NCI-H1048 (cell line): ENCODE measurements at places on chromosomes 6 and 20.
A peak's percentile ranks its signal among the peaks of the same experiment; 100 is the strongest.

DNA sequence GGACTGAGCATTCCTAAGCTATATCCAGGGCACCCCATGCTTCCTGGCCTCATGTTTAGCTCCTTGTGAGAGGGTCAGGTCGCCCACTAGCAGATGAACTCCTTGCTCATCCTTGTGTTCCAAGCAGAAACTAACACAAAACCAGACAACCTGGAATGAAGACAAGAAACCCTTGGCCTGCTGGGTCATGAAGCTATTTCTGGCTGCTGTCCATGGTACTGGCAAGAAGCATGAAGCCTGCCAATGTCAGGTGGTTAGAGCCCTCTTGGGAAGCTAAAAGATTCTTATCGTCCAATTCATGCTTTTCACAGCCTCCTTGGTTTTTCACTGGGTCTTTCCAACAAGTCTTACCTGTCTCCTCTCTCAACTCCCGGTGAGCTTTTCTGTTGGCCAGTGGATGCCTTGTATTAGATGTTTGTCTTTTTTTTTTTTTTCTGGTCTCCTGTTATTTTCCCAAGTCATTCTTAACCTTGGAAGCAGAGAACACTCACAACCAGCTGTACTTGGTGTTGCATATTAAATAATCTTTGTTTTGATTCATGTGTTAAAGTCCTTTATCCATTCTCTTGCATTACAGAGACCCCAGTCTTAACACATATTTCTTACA is 180.3 kb downstream of the ANKRD60 start:
- no peak for DNase-seq

DNA sequence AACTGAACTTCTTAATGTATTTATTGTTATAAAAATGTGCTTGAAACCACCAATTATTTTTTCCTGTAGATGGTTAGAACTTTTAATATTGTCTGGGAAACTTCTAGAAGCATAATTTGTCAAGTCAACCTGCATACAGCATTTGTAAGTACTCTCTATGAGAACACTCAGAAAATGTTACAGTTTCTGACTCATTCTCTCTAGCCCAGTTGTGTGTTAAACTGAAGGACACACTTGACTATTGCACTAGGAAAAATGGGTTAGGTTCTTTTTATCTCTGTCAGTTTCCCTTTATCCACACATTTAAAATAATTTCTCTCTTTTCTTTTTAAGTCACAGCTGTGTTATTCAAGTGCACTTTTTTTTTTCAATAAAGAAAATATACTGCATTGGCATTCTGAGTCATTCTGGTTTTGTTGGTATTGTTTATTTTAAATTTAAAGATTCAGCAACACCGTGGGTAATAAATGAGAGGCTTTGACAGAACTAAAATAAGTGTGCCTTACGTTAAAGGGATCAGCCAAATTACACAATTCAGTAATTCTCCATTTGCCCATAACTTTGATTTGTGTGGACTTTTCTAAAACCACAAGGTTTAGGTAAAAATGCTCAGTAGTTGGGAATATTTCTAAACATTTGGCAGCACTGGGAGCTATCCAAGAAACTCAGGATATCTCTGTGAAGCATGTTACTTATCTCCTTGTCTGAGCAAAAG is 50.7 kb downstream of the OPN5 start:
- DNase-seq = no peak

- no peak for DNase-seq
These were observed 41.3 kb upstream of the HFE start for GRCh38 chr6:26045928-26046368.

DNA sequence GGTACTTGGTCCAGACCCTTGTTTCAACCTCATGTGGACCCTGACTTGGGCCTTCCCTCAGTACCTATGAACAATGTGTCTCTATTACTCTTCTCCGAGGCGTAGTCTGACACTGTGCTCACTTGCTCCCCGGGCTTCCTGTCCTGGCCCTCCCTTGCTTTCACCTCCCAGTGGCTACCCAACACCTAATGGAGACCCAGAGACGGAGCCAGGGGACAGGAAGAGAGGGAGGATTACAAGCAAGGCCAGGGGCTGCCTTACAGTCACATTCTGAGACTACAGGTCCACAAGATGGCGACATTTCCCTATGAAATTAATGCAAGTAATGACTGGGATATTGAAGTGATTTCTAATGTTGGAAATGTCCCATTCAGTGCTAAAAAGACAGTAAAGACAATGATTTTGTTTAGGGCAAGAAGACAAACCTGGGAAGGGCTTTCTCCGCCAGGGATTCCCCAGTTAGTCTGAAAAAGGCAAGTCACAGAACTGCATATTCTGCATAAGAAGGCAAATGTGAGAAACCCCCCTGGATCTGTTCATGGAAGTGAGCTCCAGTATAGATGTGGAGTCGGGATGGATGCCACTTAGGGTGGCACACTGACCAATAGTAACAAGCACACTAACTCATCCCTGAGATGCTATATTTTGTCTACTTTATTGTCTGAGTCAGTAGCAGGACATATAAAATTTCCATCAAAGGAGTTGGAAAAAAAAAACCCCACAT is 44.0 kb upstream of the ZBTB24 start:
- DNase-seq = peak; percentile 26

- no peak for DNase-seq
These were observed 12.0 kb downstream of the KCNK5 start for GRCh38 chr6:39217177-39217864.

- no peak for DNase-seq
These were observed 56.2 kb upstream of the NHSL1 start for GRCh38 chr6:138555421-138555988.

DNA sequence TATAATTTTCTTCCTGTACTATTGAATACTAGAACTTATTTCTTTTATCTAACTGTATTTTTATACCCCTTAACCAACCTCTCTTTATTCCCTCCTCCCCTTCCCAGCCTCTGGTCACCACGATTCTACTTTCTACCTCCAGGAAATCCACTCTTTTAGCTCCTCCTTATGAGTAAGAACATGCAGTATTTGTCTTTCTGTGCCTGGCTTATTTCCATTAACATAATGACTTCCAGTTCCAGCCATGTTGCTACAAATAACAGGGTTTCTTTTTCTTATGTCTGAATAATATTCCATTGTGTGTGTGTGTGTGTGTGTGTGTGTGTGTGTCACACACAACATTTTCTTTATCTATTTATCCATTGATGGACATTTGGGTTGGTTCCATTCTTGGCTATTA is 152.3 kb upstream of the OLIG3 start:
- no peak for DNase-seq

- DNase-seq = no peak
These were observed 44.5 kb downstream of the EDN1 start for GRCh38 chr6:12334526-12335130.

- no peak for DNase-seq
These were observed 133.4 kb downstream of the MYB start for GRCh38 chr6:135314543-135314942.

GRCh38 chr20:10228330-10228729 is 9.7 kb downstream of the SNAP25 start:
- DNase-seq = no peak

GRCh38 chr6:158256746-158257424 is 55.4 kb upstream of the TULP4 start:
- DNase-seq = no peak

DNA sequence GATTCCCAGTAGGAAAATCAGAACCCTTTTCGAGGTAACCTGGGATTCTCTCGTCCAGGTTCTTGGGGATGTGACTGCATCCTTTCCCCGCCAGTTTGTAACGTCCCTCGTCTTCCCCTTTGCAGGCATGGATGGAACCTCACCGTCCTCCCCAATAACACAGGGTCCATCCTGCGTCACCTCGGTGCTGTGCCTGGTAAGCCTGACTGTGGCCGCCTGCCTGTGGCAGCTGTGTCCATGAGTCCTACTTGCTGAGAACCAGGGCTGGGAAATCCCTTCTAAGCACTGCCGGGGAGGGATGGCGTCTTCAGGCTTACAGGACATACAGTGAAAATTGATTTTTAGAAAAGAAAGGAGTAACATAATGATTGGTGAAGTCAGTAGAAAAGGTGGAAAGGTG is 155.6 kb downstream of the DTNBP1 start:
- DNase-seq = no peak

DNA sequence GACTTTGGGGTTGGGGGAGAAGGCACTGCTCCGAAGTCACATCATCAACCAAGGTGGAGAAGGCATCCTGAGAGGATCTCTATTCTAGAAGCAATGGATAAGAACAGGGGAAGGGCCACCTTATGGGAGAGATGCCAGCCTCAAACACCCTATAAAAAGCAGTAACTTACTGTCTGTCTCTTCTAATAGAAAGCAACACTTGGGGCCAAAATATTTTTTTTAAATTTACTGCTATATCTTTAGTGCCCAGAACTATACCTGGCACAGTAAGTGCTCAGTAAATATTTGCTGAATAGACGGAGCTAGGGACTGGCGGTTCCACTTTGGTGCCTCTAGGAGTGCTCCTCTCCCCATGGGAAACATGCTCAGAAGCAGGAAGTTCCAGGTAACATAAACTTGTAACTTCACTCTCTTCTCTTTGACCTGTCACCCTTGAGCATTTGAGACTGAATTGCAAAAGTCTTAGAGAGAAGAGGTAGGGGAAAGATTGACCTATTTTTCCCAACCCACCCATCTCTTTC is 807 bp upstream of the OTOR start:
- no peak for DNase-seq

DNA sequence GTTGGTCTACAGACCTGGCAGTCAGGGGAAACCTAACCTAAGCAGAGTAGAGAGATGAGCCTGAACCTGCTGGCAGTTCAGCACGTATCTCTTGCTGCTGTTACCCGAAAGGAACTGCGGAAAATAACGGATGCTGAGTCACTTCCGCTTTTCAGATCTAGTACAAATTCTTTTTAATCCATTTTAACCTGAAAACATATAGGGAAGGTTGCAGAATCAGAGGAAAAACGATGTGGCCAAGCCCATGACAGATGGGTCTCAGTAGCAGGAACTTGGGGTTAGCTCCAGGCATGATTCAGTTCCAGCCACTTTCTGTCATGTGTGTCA is 351.9 kb upstream of the PRND start:
- no peak for DNase-seq

GRCh38 chr6:69138893-69139494 is 503.9 kb downstream of the ADGRB3 start:
- DNase-seq = no peak

DNA sequence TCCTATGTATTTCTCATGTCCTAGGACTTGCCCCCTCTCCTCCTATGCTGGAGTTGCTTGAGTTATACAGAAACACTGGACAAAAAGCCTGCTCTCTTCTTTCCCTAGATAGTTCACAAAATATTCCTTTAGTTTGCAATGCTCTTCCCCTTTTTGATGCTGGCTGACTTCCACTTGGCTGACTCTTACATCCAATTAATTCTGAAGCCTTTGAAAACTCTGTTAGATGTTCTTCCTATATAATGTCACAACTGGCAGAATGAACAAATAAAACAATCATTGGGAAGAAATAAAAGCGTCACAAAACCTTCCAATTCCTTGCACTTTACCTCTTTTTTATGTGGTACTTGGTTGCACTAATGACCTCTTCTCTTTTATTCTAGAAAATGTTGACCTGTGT is 253.8 kb upstream of the CITED2 start:
- no peak for DNase-seq

DNA sequence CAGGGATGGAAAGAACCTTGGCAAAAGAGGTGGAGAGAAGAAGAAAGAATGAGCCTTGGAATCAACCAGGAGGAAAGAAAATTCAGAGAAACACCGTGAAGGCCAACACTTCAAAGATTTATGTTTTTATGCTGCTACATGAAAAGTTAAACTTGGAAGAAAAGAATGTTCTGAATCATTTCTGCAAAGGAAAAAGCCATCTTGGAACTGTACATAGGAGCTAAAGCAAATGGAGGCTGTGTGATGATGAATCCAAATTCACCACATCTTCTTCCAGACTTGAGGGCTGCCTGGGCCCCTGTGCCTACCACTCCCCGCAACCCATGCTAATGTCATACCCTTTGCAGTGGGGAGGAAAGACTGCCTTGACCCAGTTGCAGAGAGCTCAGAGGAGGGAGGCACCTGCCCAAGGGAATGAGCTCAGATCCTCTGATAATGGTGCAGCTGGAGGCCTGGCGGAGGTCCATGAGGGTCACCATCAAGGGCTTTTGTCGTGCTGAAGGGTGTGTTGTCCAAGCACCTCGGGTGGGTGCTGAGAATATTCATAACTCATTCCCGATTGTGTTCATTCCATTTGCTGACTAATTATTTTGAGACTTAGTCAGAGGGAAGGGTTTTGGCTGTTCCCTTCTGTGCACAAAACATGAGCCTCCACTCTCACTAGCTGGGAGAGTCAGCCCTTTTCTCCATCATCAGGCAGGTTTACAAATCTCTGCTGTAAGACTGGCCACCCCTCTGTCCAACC is 245.8 kb upstream of the JAG1 start:
- DNase-seq = no peak

DNA sequence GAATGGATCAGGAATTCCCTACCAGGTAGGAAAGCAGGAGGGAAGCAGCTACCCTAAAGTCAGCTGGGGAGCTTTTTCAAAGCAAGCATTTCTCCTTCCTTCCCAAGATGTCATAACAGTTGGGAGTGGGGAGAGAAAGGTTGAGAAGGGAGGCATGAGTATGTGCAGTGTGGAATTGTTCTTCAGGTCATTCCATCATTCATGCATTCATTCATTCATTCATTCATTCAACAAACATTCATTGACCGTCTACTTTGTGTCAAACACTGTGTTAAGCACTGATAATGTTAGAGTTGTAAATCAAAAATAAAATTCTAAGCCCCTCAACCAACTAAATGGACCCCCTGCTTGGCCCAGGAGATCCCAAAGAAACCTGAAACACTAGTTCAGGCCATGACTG is 49.2 kb upstream of the FAM184A start:
- DNase-seq = no peak

DNA sequence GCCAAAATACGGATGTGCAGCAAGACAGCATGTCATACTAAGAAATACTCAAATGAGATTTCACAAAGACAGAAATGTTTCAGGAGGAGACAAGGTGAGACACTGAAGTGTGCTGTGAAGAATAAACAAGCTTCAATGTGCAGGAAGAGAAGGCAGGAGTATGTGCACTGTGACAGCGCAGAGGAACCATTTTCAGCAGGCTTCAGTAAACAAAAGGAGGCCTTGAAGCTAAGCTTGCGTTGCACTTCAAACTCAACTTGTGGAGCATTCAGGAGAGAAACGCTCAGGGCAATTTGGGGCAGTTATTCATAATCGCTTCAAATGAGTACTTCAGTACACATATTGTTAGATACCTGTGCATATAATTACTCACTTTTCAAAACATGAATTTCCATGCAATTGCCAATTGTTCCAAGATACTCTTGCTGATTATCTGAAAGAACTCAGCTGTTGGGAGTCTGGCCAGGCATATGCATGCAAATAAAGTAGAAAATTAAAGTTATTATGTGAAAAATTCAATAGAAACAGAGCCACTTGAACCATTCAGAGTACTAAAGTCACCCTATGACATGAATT is 234.2 kb upstream of the OPRM1 start:
- DNase-seq = peak; percentile 82

DNA sequence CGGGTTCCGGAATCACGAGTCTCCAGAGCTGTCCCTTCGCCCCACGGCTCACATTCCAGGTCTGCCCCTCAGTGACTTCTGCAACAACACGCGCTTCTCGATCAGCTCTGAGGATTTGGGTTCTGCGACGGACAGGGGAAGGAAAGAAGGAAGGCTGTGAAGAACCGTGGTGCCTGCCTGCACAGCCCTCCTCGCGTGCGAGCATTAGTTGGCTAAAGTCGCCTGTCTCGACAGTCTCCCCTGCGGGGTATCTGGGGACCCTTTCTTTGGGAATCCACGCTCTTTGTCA is 23.1 kb downstream of the VPS52 start:
- DNase-seq = no peak
